ENCODE measurements at places on chromosomes 1 and 21. TPM values are rescaled to one million over a fixed set of nuclear protein-coding genes. Genes with fewer than 3 reads are reported as not detected.

The ASTN1 gene
- total RNA-seq: 0.16 TPM

The MROH9 gene
- 0.27 TPM for total RNA-seq

The EBNA1BP2 gene
- 59.4 TPM for total RNA-seq

The CFAP107 gene
- total RNA-seq: not detected

The ANKRD34A gene
- 0.99 TPM for total RNA-seq

The F13B gene
- total RNA-seq: not detected

The SMPDL3B gene
- total RNA-seq: 0.09 TPM

The SLC45A3 gene
- total RNA-seq: 1.7 TPM

The TMEM52 gene
- not detected for total RNA-seq

The LPAR3 gene
- total RNA-seq: 3.6 TPM

The KIF14 gene
- 13.4 TPM for total RNA-seq

The TARS2 gene
- total RNA-seq: 15.9 TPM

The S100A7 gene
- not detected for total RNA-seq

The LAPTM5 gene
- total RNA-seq: 0.18 TPM

The ATP1A2 gene
- total RNA-seq: 0.27 TPM

The ARTN gene
- not detected for total RNA-seq

The RPS8 gene
- 894 TPM for total RNA-seq

The CRP gene
- not detected for total RNA-seq

Measured in fibroblast of the aortic adventitia (primary cell).